ENCODE measurements at places on chromosomes 7 and 10.

- no peak for DNase-seq
Observed at GRCh38 chr10:124609698-124610097, 134.5 kb downstream of the FAM53B start.

GRCh38 chr10:3635697-3636096 lies 149.3 kb downstream of the KLF6 start:
- no peak for DNase-seq

DNA sequence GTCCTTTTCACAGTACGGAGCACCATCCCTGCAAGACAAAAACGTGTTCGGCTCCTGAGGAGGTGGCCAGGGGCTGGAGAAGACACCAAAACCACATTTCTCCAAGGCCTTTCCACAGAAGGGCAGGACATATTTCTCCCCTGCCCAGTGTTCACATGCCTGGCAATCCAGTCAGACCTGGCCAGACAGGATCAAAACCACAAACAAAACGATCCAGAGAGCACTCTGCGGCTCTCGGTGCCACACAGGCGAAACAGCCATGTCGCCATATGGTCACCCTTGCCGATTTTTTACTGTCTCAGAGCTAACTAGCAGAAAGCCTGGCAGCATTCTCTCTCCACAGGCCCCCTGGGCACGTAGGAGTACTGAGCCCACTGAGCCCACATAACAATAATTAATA lies 113.0 kb downstream of the ABLIM1 start:
- DNase-seq = no peak

DNA sequence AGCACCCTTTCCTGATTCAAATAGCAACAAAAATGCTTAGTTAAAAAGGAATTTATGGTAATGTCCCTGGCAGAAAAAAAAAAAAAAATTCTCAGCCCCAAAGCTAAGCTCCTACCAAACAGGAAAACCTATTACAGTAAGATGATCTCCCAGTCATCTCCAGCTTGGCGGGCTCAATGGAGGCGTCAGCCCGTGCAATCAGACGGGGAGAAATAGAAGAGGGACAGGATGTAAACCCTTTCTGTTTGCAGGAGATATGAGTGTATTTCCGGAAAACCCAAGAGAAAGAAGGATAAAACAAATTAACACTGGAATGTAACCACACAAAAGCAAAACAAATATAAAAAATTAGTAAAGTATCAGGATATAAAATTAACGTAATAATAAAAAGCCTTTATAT lies 242.8 kb downstream of the TCERG1L start:
- no peak for DNase-seq

- DNase-seq = no peak
Observed at GRCh38 chr10:49369216-49370162, 26.4 kb downstream of the DRGX start.

DNA sequence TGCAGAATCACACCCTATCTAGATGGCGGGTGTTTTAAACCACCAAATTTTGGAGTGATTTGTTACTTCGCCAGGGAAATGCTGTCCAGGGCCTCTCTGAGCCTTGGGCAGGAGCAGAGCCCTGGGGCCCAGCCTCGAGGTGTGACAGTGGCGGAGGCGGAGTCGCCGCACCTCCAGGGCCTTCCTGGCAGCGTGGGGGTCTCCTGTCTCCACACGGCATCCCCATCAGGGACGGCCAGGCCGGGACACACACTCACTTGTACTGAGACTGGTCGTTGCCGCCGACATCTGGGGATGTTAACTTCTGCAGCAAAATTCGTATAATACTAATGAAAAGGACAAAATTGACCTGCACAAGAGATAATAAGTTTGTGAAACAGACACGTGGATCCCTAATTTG lies 110.7 kb downstream of the VIPR2 start:
- no peak for DNase-seq

GRCh38 chr7:137025469-137026175 lies 157.2 kb downstream of the CHRM2 start:
- DNase-seq = no peak

DNA sequence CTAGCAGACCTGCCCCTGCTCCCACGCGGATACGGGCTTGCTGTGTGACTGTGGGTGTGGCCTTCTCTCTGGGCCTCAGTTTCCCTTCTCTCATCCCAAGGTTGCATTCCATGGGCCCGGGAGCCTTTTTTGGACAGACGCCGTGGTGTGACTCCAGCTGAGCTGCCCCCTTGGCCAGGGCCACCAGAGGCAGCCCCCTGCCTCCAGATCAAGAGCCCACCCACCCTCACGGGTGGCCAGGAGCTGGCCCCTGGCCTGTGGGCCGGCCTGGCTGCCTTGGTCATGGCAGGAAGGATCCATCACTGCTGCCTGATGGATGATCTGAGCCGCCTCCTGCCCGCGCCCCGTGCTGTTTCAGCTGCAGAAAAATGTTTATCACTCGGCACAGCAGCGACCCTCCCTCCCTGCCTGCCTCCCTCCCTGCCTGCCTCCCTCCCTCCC lies 27.8 kb upstream of the ELFN1 start:
- no peak for DNase-seq

GRCh38 chr10:21519941-21520436 lies 5.5 kb downstream of the SKIDA1 start:
- no peak for DNase-seq

GRCh38 chr7:35993676-35994606 lies 159.1 kb upstream of the EEPD1 start:
- DNase-seq = no peak

GRCh38 chr7:105353752-105354328 lies 34.9 kb downstream of the SRPK2 start:
- no peak for DNase-seq

DNA sequence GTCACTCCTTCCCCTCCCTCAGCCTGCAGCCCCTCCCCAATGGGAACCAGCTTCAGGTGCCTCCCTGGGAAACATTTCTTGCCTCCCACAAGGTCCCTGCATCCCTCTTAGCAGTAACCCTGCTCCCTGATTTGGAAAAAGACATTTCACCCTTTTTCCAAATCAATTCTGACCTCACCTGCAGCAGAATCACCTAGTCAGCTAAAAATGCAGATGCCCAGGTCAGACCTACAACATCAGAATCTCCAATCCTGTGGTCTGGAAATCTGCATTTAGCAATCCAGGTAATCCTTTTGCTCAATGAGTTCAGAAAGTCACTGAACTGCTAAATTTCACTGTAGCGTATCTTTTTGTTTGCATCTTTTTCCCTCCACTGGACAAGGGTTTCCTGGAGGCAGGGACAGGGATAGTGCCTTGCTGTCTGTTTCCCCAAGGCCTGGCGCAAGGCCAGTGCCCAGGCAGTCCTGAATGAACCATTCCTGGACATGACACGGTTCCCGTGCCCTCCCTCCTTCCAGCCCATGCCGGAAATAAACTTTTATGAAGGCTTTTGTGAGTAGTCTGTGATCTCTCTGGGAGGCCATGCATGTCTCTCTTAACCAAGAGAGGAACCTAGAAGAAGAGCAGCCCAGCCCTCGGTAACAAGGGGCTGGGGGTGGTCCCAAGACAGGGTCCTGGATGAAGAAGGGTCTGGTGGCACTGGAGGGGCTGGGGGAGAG lies 44.0 kb downstream of the COL13A1 start:
- DNase-seq = no peak

- no peak for DNase-seq
Observed at GRCh38 chr10:26491276-26491675, 53.1 kb downstream of the APBB1IP start.

- DNase-seq = no peak
Observed at GRCh38 chr7:108027239-108027638, 24.3 kb upstream of the LAMB1 start.

- no peak for DNase-seq
Observed at GRCh38 chr10:114291516-114291915, 52.5 kb downstream of the VWA2 start.

DNA sequence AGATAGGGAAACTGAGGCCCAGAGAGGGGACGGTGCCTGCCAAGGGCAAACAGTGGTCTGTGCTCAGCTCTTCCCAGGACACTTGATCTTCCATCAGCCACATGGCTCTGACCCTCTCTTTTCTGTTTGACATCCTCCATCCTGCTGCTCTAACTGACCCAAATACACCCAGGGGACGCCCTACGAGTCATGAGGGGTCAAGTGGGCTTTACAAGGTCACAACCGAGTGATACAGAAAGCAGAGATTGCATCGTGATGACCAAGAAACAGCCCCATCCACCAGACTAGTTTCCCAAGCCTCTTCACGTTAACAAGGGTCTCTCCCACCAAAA lies 131.2 kb upstream of the UNC5B start:
- no peak for DNase-seq

- no peak for DNase-seq
Observed at GRCh38 chr10:124340033-124340760, 78.5 kb downstream of the OAT start.

- no peak for DNase-seq
Observed at GRCh38 chr10:4533621-4534020, 292.4 kb upstream of the AKR1E2 start.

DNA sequence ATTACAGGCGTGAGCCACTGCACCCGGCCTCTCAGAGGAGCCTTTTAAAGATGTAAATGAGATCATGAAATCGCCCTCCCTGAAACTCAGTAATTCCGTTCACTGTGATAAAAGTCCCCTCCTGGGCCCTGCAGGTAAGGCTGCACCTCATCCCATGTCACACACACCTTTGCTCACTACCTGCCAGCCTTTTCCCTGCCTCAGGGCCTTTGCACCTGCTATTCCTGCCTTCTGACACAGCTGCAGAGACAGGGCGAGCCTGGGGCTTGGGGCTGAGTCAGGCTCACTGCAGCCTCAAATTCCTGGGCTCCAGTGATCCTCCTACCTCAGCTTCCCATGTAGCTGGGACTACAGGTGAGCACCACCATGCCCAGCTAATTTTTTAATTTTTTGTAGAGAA lies 118.8 kb downstream of the MYL10 start:
- no peak for DNase-seq

DNA sequence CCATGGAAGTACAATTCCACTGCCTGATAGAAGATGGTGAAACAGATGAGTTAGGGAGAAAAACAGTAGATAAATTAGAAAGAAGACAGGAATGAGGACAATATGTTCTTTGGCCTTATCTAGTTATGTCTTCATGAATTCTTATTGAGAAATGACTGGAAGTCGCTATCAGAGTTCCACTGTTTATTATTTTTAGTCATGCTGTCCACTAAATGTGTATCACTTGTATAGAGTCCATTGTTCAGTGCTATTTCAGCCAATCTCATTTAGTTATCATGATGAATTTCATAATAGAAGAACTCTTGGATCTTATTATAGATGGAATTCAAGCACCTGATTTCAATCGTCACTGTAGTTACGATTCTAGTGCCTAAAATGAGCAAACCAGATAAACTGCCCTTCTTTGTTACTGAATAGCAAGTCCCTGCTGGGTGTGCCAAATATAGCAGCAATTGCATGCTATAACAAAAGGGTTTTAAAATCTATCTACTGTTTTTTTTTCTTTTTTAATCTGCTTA lies 177.7 kb upstream of the COL1A2 start:
- no peak for DNase-seq

DNA sequence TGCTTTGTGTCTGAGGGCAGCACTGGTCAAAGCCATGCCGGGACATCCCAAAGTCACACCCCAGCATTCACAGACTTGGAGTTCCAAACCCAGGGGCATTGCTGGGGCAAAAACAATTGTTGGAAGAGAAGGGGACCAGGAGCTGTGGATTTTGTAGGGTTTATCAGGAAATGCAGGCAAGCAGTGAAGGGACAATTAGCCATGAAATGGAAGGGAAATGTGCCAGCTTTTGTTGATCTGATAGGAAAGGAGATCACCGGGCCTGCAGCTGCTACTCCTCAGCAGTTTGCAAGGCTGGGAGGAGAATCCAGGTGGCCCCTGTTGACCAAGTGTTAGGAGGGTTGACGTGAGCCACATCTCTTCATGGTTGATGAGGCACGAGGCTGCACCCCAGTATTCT lies 2.5 kb upstream of the BRI3 start:
- DNase-seq = no peak

GRCh38 chr7:96009148-96009547 lies 236.8 kb downstream of the DYNC1I1 start:
- no peak for DNase-seq

DNA sequence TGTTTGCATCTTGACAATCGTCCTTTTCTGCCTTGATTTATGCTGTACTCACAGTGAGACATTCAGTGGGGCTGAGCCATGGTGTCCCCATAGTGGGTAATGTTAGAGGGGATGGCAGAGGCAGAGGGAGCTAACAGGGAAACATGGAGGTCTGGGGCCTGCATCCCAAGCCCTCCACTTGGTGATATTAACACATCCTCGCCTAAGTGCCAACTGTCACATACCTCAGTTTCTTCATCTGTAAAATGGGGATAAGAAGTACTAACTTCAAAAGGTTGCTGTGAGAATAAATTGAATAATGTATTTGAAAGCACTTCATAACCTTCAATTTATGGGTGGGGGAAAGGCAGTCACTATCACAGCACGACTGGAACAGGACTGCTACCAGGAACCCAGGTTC lies 27.8 kb downstream of the RPP38 start:
- DNase-seq = no peak

Data from stimulated activated CD4-positive, alpha-beta T cell treated with anti-CD3 and anti-CD28 coated beads, Interleukin-1b, Interleukin-23, amount 100 ng/mL, for 1 hour (primary cell).